Aorta (tissue), 5 donors: ENCODE measurements at places on chromosomes 5 and 9. TPM values are rescaled to one million over a fixed set of nuclear protein-coding genes. Genes with fewer than 3 reads are reported as not detected.

SPINK4 gene
- total RNA-seq = not detected

BTNL8 gene
- total RNA-seq = 0.30 TPM

DNA sequence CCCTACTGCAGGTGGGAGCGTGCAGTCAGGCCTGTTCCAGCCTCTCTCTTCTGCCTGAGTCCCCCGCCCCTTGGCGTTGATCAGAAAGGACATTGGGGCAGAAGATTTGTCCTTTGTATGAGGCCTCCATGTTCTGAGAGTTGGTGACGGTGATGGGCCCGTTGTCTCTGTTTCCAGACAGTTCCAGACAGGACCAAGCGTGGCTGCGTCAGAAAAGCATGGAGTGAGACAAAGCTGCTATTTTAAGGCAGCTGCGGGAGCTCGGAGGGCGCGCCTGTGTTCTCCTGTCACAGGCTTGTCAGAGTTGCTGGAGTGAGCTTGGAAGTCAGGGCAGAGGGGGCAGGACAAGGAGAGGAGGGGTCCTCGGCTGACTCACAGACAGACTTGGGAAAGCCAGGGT, 32.1 kb upstream of the SH3PXD2B start:
- no peaks in the 10 kb centered on the region for H3K36me3 ChIP-seq
- H3K4me1 ChIP-seq = no peaks in the 10 kb centered on the region
- H3K27me3 ChIP-seq = no peaks in the 10 kb centered on the region
- no peak for DNase-seq
- H3K27ac ChIP-seq = no peak overlapping the region

- no peaks in the 10 kb centered on the region for H3K4me1 ChIP-seq
- H3K4me3 ChIP-seq = no peak overlapping the region
- no peaks in the 10 kb centered on the region for H3K27me3 ChIP-seq
- no peak for DNase-seq
- no peak overlapping the region for H3K27ac ChIP-seq
- H3K36me3 ChIP-seq = no peaks in the 10 kb centered on the region
Measured at GRCh38 chr5:5978501-5979376, 399.6 kb downstream of the MED10 start.

DNA sequence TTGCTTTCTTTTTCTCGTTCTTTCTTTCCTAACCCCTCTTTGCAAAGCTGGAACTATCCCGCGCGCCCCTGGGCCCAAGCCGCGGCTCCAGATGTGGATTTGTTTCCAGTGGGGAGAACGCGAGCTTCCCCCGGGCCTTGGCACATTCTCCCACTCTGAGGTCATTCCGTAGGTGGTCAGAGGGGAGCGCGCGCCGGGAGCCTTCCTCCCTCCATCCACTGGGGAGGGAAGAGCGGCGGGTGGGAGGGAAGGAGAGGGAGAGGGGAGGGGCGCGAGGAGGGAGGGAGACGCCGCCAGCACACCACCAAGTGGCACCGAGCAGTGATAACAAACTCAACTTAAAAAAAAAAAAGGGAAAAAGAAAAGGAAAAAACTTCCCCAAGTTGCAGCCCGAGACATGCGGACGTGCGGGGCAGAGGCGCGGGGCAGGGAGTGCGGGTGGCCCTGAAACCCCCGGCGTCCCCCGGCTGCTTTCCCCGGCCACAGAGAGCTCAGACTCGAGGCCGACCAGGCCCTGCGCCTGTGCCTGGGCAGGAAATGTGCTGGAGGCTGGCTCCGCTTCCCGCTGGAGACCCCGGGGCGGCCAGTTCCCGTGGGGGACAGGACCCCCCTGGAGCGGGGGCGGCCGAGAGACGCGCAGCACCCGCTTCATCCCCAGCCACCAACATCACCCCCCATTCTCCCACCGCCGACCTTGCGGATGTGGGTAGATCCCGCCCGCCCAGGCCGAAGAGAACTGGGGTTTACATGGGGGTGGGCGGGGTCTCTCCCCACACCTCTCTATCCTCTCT, 3.1 kb downstream of the IER5L start:
- peaks cover 2% of the 10 kb centered on the region for H3K27me3 ChIP-seq
- H3K4me1 ChIP-seq = no peaks in the 10 kb centered on the region
- peak overlapping the region; percentile 97 for H3K27ac ChIP-seq
- peak overlapping the region; percentile 67 for H3K4me3 ChIP-seq
- DNase-seq = peak; percentile 95

GRCh38 chr5:178240766-178241165, 8.2 kb upstream of the PHYKPL start:
- DNase-seq = no peak
- no peak overlapping the region for H3K27ac ChIP-seq
- no peaks in the 10 kb centered on the region for H3K4me1 ChIP-seq
- no peak overlapping the region for H3K4me3 ChIP-seq
- no peaks in the 10 kb centered on the region for H3K27me3 ChIP-seq
- no peaks in the 10 kb centered on the region for H3K36me3 ChIP-seq
